ENCODE measurements at places on chromosomes 7 and 10. TPM values are rescaled to one million over a fixed set of nuclear protein-coding genes. Genes with fewer than 3 reads are reported as not detected.

GRCh38 chr7:47150497-47151260 is 431.2 kb downstream of the TNS3 start:
- no peak for DNase-seq

- DNase-seq = no peak
These were observed 25.0 kb downstream of the ZFAND2A start for GRCh38 chr7:1134951-1135350.

DNA sequence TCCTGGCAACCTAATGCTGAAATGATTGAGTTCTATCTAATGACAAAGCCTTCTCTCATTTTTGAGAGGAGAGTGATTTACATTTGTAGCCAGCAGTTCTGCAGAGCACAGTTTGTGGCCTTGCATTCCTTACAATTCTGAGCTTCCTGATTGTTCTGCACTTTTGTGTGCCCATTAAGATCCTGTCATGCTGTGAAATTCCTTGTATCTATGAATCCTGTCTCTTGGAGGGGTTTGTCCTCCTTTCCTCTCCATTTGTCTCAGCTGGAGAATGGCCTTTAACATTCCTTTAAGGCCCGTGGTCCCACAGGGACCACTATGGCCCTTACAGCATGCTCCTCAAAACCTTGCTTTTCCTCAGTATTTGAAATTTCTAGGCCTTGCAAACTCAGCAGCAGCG is 10.4 kb downstream of the KLHL7 start:
- no peak for DNase-seq

GRCh38 chr10:112700215-112700671 is 249.8 kb upstream of the TCF7L2 start:
- DNase-seq = no peak

DNA sequence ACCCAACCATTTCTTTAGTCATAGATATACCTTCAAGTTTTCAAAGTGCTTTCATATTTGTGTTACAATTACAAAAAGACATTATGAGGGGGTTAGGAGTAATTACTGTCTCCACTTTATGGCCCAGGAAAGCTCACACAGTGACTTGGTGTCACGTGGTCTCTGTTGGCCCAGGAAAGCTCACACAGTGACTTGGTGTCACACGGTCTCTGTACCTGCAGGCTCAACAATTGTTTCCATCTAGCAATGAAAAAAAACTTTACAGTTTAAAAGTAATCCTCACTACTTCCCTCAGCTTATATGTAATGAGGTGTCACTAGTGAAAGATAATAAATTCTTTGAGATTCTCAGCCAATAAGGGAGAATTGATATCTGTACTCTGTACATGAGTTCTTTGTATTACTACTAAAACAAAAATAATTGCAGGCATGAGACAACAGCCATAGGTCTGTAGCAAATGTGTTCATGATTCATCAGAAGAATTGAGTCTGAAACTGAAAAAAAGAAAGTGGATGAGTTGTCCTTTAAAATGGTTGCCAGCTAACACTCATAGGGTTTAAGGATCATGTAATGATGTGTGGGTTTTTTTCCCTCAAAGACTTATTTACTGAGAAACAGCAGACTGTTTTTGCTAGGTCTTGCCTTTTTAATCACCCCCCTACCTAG is 10.9 kb downstream of the OGDH start:
- no peak for DNase-seq

DNA sequence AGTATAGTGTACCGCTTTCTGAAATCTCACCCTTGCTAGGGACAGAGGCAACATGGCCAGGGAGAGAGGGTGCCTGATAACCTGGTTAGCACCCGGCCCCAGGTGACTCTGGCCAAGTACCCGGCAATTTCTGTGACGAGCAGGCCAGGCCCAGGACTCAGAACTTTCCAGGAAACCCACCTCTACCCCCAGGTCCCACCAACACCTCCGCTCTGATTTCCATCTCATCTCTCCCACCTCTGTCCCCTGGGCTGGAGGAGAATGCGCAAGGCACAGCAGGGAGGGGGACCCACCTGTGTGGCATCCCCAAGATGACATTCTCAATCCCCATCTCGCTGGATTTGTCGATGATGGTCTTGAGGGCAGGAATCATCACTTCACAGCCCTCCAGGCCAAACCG is 11.6 kb downstream of the OGDHL start:
- no peak for DNase-seq

DNA sequence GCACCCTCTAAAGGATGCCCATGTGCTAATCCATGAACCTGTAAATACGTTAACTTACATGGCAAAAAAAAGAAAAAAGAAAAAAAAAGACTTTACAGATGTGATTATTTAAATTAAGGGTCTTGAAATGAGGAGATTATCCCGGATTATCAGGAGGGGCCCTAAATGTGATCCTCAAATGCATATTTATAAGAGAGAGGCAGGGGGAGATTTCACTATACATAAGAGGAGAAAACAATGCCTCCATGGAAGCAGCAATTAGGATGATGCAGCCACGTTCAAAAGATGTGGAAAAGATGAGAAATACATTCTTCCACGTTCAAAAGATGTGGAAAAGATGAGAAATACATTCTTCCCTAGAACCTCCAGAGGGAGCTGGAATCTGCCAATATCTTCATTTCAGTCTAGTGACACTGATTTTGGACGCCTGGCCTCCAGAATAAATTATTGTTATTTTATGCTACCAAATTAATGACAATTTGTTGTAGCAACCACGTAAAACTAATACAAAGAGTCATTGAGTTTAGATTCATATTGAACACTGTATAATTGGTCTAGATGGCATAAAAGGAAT is 328.4 kb upstream of the GNAI1 start:
- no peak for DNase-seq

DNA sequence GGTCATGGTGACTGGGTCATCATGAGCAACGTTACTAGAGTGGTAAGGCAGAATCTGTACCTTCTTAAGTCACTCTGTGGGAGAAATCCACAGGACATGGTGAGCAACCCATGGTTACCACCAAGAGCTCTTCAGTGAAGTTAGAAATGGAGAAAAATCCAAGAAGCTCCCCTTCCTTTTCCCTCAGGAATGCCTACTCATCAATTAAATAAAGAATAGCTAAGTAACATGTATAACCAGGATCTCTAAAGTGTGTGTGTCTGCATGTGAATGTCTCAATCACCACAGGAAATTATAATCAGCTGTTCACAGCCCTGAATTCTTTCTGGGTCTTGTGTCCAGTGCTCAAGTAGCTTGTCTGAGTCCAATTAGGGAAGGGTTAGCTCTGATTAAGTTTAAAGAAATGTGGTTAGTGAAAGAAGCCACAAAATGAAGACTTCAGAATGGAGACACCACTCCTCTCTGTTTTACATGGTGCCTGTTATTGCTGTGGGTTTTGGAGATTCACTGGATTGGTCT is 73.2 kb downstream of the SEM1 start:
- no peak for DNase-seq

DNA sequence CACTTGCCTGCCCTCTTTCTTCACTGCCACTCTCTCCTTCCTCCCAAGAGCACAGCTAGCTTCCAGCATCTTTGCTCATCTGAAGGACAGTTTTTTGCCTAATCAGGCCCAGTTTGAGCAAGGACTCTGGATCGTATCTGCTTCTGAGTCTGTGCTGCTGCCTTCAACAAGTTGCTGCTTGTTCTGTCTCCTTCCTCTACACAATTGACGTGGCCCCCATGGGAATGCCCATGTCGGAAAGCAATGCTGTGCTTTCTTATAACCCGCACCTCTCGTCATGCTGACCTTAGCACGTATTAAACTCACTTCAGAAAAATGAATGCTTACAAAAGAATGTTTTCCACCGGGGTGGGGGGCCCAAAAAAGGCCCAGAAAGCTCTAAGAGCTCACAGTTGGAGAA is 324.7 kb upstream of the C7orf33 start:
- no peak for DNase-seq

- no peak for DNase-seq
These were observed 46.7 kb downstream of the CALD1 start for GRCh38 chr7:134826105-134826504.

GRCh38 chr7:7176406-7177043 is 5.8 kb upstream of the C1GALT1 start:
- DNase-seq = no peak

GRCh38 chr7:100532165-100533022 is 6.6 kb upstream of the AGFG2 start:
- no peak for DNase-seq

DNA sequence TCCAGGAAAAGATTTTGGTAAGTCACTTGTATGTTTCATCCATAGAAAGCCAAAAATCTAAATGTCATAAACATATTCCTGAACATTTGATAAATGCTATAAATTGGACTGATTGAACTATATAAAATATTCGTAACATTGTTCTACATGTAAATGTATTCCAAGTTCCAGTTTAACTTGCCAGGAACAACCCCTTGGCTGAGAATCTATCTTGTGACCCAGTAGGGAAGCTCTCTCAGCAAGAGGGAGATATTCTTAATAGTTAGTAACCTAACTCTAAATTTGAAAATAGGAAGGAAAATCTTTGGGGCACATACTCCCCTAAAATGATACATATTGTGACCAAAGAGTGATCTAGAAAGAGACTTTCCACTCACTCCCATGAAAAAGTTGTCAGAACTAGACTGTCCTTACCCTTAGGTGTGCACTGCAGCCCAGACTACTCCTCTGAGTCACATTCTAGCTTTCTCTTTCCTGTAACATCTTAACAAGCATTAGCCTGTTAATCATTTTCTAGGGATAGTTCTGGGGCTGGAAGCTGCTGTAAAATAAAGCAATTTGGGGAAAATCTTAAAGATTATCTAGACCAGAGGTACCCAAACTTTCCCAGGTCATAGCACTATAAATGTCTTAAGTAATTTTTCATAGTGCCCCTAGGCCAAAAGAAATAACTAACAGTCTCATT is 73.7 kb upstream of the SKAP2 start:
- no peak for DNase-seq

GRCh38 chr7:134248196-134248595 is 68.5 kb downstream of the SLC35B4 start:
- no peak for DNase-seq

DNA sequence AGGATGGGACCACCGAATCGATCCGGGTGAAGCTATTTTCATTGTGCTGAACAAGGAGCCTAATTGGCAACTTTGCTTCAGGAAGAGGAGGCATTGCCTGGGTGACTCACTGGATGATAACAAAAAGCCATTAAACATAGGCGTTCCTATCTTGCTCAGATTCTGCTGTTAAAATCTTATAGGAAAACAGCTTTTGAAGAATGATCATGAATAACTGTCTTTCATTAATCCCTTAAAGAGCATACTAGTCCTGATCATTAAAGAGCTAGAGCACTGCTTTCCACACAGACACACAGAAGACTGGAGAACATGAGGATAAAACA is 174.2 kb upstream of the IMMP2L start:
- DNase-seq = no peak

Gene NAMPT
- 52.7 TPM for total RNA-seq

Gene GPR22
- not detected for total RNA-seq

Gene RBM17
- 142 TPM for total RNA-seq

Gene XRCC2
- total RNA-seq = 28.2 TPM

Gene SORCS1
- total RNA-seq = 9.1 TPM

All from neural crest cell (in vitro differentiated cells).